T-helper 17 cell (primary cell): ENCODE measurements at places on chromosomes 3 and 15.

- no peak for DNase-seq
Observed at GRCh38 chr3:12178091-12178820, 19.5 kb upstream of the TIMP4 start.

- DNase-seq = no peak
Observed at GRCh38 chr3:26452363-26452762, 170.2 kb upstream of the LRRC3B start.

DNA sequence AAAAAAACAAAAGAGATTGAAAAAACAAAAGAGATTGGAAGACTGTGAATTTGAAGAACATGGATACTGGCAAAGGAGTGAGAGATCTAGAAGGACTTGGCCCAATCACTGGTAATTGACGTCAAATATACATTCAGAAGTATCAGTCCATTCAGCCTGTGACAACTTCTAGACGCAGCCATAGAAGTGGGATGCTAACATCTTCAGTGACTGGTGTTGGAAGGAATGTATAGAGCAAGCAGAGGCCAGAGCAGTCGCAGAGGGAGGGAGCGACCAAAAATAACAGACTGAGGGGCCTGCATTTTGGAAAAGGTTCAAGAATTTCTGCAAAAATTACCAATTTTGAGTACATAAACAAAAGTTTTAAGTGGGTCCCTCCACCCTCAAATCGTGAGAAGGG, 473.3 kb downstream of the CADM2 start:
- no peak for DNase-seq

GRCh38 chr15:76636059-76636458, 269.1 kb downstream of the SCAPER start:
- no peak for DNase-seq

- DNase-seq = no peak
Observed at GRCh38 chr3:171815973-171816595, 5.8 kb upstream of the PLD1 start.

- DNase-seq = no peak
Observed at GRCh38 chr3:291028-291427, 94.5 kb downstream of the CHL1 start.

DNA sequence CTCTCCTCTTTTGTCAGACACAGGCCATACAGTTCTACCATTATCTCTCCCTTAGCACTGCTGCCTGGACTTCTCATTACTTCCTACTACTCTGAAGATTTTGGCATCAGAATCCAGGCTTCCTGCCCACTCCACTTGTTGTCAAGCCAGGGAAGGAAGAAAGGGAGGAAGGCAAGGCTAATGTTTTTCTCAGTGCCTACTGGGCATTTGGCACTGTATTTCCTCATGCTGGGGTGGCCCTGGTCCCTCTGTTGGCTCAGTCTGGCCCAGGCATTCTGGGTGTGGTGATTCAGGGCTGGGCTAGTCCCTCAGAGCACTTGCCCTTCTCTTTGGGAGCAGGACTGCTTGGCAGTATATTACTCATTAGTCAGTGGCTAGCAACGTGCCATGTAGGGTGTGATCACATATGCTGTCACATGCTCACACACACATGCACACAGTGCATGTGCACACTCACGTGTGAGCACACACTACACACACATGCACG, 52.9 kb downstream of the BSN start:
- no peak for DNase-seq

GRCh38 chr3:94162700-94163099, 99.8 kb downstream of the NSUN3 start:
- no peak for DNase-seq

- DNase-seq = no peak
Observed at GRCh38 chr3:13399603-13400002, 20.5 kb downstream of the NUP210 start.

GRCh38 chr3:163547014-163547685, 1531.1 kb downstream of the SI start:
- no peak for DNase-seq

DNA sequence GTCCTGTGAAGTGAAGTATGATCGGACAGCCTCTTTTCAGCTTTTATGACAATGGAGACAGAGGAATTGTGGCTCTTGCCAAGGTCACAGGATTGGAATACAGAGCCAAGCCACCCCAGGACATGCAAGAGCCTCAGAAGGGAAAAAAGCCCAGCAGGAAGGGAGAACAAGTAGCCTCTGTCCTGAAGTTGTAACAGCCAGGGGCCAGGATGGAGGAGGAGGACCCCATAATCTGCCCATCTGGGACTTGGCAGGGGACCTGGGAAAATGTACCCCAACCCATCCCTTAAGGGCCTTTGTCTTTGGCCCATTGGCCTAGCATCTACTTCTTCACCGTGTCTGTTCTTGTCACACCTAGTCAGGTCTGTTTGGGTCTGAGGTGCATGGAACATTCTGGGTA, 60.4 kb upstream of the POLG start:
- no peak for DNase-seq

GRCh38 chr15:60803059-60803458, 324.1 kb upstream of the ICE2 start:
- no peak for DNase-seq

GRCh38 chr15:78323693-78324092, 16.5 kb upstream of the CRABP1 start:
- no peak for DNase-seq

- no peak for DNase-seq
Observed at GRCh38 chr3:79361748-79362378, 405.9 kb downstream of the ROBO1 start.

- no peak for DNase-seq
Observed at GRCh38 chr3:183968666-183969245, 48.9 kb downstream of the ABCC5 start.

DNA sequence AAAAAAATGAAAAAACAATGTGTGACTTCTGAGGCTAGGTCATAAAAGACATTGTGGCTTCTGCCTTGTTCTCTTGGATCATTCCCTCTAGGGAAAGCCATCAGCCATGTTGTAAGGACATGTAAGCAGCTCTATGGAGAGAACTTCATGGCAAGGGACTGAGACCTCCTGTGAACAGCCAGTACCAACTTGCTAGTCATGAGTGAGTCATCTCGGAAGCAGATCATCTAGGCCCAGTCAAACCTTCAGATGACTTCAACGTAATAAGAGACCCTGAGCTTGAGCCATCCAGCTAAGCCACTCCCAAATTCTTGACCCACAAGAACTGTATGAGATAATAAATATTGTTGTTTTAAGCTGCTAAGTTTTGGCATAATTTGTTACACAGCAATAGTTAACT, 4.9 kb downstream of the MON1A start:
- no peak for DNase-seq

DNA sequence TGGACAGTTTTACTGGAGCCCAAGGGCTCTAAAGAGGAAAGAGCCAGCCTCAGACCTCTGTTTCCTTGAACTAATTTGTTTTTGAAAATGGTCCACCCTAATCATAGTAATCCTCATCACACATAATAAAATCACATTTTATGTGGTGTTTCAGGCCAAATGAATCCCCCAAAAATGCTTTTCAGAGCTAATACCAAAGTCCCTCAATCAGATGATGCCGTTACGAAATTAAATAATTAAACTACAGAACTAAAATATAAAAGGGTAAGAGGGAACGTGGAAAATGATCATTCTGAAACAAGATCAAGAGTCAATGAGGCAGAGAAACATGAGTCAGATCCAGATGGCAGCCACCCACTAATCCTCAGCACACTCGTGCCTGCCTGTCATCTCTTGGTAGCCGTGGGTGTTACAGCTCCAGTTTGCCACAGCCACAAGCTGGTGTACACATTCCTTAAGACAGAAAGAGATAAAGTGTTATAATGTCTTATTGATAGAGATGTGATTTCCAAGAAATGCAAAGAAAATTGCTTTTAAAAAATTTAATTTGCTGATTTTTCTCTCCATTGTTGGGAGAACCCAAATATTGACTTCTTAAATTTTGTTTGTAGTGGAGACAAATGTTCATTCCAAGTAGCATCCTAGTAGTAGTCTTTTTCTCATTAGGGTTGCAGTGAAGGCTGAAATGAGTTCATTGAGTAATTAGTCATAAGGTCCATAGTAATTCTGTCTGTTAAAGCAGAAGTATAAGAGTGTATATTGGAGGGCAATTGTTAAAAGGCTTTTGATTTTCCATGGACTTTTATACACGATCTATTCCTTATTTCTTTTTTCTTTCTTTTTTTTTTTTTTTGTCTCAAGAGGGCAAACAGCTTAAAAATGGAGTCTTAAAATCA, 104.2 kb downstream of the AGBL1 start:
- DNase-seq = no peak
